Pulmonary artery endothelial cell (primary cell): ENCODE measurements at places on chromosomes 11 and 22. TPM values are rescaled to one million over a fixed set of nuclear protein-coding genes. Genes with fewer than 3 reads are reported as not detected.

KRTAP5-9 gene
- not detected in 2 replicates for total RNA-seq

ZNF214 gene
- total RNA-seq, result 2.0 and 4.1 TPM in 2 replicates

DRD4 gene
- total RNA-seq, result not detected in 2 replicates

BATF2 gene
- 0.40 and 1.1 TPM in 2 replicates for total RNA-seq

SPDYC gene
- not detected in 2 replicates for total RNA-seq

NRIP3 gene
- 4.0 and 15.6 TPM in 2 replicates for total RNA-seq

P2RX6 gene
- 0.07 TPM in 1 of 2 replicates, not detected in the other for total RNA-seq

TEAD1 gene
- total RNA-seq, result 20.0 and 25.1 TPM in 2 replicates

OR2AG2 gene
- 0.07 TPM in 2 replicates for total RNA-seq

CPT1B gene
- total RNA-seq, result 0.92 and 2.7 TPM in 2 replicates

RTN4R gene
- 0.32 and 0.46 TPM in 2 replicates for total RNA-seq

DUSP18 gene
- total RNA-seq, result 10.6 and 19.8 TPM in 2 replicates

SAA1 gene
- total RNA-seq, result not detected in 2 replicates

RAB3IL1 gene
- 0.92 and 1.9 TPM in 2 replicates for total RNA-seq

KCTD14 gene
- 0.20 and 2.0 TPM in 2 replicates for total RNA-seq

LDHAL6A gene
- total RNA-seq, result not detected in 2 replicates

GP1BB gene
- 0.79 and 1.1 TPM in 2 replicates for total RNA-seq

KDM4D gene
- total RNA-seq, result 0.21 and 0.73 TPM in 2 replicates

FANCF gene
- total RNA-seq, result 13.3 and 13.5 TPM in 2 replicates

DGAT2 gene
- 0.49 and 2.2 TPM in 2 replicates for total RNA-seq

CDCA5 gene
- total RNA-seq, result 9.0 and 16.0 TPM in 2 replicates

TSSK2 gene
- not detected in 2 replicates for total RNA-seq

OR52I1 gene
- total RNA-seq, result not detected in 2 replicates

USP47 gene
- total RNA-seq, result 61.9 and 73.3 TPM in 2 replicates

SAA2 gene
- total RNA-seq, result not detected in 2 replicates

FAM83F gene
- total RNA-seq, result 0.04 TPM in 1 of 2 replicates, not detected in the other

CHRM4 gene
- 0.18 and 0.59 TPM in 2 replicates for total RNA-seq

IGLL5 gene
- total RNA-seq, result not detected in 2 replicates

OR52E5 gene
- total RNA-seq, result not detected in 2 replicates

ARHGAP8 gene
- total RNA-seq, result 0.07 TPM in 1 of 2 replicates, not detected in the other

SOX6 gene
- total RNA-seq, result under 0.01 and 0.04 TPM in 2 replicates

VSIG2 gene
- 0.26 and 0.42 TPM in 2 replicates for total RNA-seq

ZBED4 gene
- 14.3 and 16.7 TPM in 2 replicates for total RNA-seq

F2 gene
- total RNA-seq, result 0.14 TPM in 1 of 2 replicates, not detected in the other

KRTAP5-1 gene
- total RNA-seq, result not detected in 2 replicates

OR52I2 gene
- not detected in 2 replicates for total RNA-seq

ACTN3 gene
- 0.07 TPM in 2 replicates for total RNA-seq

DCDC1 gene
- 0.07 TPM in 1 of 2 replicates, not detected in the other for total RNA-seq

HPS5 gene
- total RNA-seq, result 26.6 and 33.8 TPM in 2 replicates

DDI1 gene
- not detected in 2 replicates for total RNA-seq

SLC22A12 gene
- total RNA-seq, result not detected in 2 replicates

OR5P2 gene
- not detected in 2 replicates for total RNA-seq

OTOG gene
- total RNA-seq, result not detected in 2 replicates

TYR gene
- not detected in 2 replicates for total RNA-seq
